Activated CD8-positive, alpha-beta T cell treated with anti-CD3 and anti-CD28 coated beads, Interleukin-2, amount 10 ng/mL, durations not matched to agents 7 days and 5 days (primary cell): ENCODE measurements at places on chromosomes 5 and 9.

DNA sequence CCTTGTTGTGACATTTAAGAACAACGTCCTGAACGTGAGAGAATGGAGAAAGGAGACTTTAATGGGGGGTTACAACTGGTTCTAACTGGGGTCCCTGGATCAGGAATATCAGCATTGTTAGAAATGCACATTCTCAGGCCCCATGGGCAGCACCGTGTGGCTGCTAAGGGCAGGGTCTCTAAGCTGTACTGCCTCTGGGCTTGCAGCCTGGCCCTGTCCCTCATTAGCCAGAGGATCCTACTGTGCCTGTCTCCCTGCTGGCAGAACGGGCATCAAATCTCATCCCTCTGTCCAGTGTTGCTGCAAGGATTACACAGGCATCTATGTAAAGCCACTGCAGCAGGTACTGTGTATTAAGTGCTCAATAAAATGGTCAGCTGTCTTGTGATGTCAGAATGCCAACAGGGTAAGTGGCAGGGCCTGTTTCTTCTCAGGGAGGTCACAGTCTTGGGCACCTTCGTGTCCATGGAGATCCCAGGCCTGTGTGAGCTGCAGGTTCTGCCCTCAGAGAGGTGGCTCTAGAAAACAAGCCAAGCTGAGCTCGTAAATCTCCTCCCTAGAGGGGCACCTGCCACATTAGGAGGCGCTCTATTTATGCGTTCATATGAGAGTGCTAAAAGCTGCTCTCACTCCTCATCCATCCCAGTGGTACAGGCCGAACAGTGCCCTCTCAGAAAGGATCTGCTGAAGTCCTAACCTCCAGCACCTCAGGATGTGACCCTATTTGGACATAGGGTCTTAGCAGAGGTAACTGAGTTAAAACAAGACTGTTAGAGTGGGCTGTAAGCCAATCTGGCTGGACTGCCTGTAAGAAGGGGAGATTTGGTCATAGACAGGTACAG, 210.5 kb downstream of the GADD45G start:
- DNase-seq, result no peak
- H3K36me3 ChIP-seq, result no peaks in the 10 kb centered on the region
- H3K4me3 ChIP-seq, result no peak overlapping the region
- H3K27ac ChIP-seq, result peak overlapping the region; percentile 65
- H3K27me3 ChIP-seq, result peaks cover 19% of the 10 kb centered on the region
- H3K4me1 ChIP-seq, result peaks cover 46% of the 10 kb centered on the region

GRCh38 chr9:111825468-111826145, 30.9 kb upstream of the SHOC1 start:
- no peaks in the 10 kb centered on the region for H3K36me3 ChIP-seq
- H3K4me3 ChIP-seq, result no peak overlapping the region
- H3K27ac ChIP-seq, result no peak overlapping the region
- DNase-seq, result no peak

GRCh38 chr9:1201262-1201661, 151.1 kb downstream of the DMRT2 start:
- H3K4me3 ChIP-seq, result no peak overlapping the region
- no peak for DNase-seq
- H3K27ac ChIP-seq, result no peak overlapping the region
- no peaks in the 10 kb centered on the region for H3K4me1 ChIP-seq

DNA sequence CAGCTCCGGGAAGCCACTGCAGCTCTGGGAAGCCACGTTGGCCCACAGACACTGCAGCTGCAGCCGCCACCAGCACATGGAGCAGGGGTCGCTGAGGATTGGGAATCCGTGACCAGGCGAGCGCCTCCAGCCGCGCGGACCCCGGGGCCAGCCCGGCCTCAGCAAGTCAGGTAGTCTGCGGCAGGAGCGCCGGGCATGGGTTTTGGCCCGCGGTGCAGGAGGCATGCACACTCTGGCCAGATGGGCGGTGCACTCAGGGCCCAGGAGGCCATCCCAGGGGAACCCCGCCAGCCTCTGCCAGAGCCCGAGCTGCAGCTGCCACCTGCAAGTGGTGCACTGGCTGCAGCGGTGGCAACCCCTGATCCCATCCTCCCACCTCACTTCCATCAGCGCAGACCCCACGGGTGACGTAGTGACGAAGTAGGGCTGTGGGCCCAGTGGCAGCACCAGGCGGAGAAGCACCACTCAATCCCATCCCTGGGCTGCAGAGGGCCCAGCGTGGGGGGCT, 368.3 kb upstream of the SPATA31A5 start:
- H3K27me3 ChIP-seq, result no peaks in the 10 kb centered on the region
- DNase-seq, result no peak
- no peak overlapping the region for H3K27ac ChIP-seq
- no peak overlapping the region for H3K4me3 ChIP-seq

- H3K27ac ChIP-seq, result no peak overlapping the region
- H3K36me3 ChIP-seq, result no peaks in the 10 kb centered on the region
- H3K4me3 ChIP-seq, result no peak overlapping the region
- no peaks in the 10 kb centered on the region for H3K4me1 ChIP-seq
- H3K27me3 ChIP-seq, result peaks cover 2% of the 10 kb centered on the region
Measured at GRCh38 chr5:109630093-109630492, 59.6 kb upstream of the MAN2A1 start.

GRCh38 chr5:79171635-79172245, 60.1 kb downstream of the BHMT start:
- no peaks in the 10 kb centered on the region for H3K4me1 ChIP-seq
- H3K27me3 ChIP-seq, result peaks cover 3% of the 10 kb centered on the region
- H3K27ac ChIP-seq, result no peak overlapping the region
- no peak for DNase-seq
- no peaks in the 10 kb centered on the region for H3K36me3 ChIP-seq
- no peak overlapping the region for H3K4me3 ChIP-seq

DNA sequence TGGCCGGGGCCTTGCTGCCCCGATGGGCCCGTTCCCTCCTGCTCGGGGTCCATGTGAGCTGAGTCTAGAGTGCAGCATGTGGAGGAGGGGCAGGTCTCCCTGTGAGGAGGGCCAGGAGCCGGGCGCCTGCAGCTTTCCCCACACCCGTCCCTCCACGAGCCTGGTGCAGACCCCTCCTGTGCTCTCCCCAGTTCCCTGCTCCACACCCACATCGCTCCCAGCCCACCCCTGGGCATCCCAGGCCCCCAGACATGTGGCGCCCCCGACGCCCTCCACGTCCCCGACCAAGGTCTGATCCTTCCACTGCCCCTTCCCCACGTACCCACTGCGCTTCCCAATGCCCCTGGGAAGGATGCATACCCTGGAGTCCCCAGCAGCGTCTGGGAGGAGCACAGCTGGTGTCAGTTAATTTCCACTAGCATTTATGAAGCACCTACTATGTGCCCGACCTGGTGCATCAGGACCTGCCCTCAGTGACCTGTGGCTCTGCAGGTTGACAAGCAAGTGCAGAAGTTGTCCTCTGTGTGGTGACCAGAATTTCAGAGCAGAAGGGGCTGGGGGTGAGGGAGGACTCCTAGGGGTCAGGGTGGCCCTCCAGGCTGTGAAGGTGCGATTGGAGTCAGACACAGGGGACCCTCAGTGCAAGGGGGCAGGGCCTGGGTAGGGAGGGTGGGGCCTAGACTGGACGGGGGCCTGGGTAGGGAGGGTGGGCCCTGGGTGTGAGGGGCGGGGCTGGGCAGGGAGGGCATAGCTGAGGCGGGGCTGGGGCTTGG, 10.8 kb upstream of the SLC6A18 start:
- H3K4me3 ChIP-seq, result no peak overlapping the region
- H3K4me1 ChIP-seq, result peaks cover 2% of the 10 kb centered on the region
- H3K36me3 ChIP-seq, result no peaks in the 10 kb centered on the region
- H3K27me3 ChIP-seq, result peaks cover 8% of the 10 kb centered on the region
- DNase-seq, result no peak
